ENCODE measurements at places on chromosomes 16 and 17.
A peak's percentile ranks its signal among the peaks of the same experiment; 100 is the strongest.

- no peak for DNase-seq
These were observed 14.3 kb downstream of the VASN start for GRCh38 chr16:4385789-4386450.

DNA sequence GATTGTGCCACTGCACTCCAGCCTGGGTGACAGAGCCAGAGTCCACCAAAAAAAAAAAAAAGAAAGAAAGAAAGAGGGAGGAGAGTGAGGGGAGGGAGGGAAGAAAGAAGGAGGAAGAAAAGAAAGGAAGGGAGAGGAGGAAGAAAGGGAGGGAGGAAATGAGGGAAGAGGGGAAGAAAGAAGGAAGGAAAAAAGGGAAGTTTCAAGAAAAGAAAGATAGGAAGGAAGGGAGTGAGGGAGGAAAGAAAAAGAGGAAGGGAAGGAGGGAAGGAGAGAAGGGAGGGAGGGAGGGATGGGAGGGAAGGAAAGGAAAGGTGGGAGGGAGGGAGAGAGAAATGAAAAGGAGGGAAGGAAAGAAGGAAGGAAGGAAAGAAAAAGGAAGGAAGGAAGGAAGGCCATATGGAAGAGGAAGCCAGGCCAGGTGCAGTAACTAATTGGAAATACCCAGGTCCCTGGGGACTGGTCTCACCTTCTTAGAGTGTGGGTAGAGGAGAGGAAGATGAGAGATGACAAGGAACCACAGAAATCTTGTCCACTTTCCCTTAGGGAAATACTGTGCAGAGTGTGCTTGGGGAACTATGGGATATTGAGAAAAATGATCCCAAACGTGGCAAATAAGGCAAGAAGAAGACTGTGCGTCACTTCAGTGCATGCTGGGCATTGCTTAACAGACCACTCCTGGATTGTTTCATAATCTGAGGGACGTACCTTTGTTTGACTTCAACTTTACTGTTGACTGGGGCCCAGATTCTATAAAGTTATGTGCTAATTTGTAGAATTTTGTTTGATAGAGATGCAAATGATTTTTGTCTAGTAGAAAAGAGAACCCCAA lies 15.1 kb upstream of the CSNK2A2 start:
- DNase-seq = no peak

DNA sequence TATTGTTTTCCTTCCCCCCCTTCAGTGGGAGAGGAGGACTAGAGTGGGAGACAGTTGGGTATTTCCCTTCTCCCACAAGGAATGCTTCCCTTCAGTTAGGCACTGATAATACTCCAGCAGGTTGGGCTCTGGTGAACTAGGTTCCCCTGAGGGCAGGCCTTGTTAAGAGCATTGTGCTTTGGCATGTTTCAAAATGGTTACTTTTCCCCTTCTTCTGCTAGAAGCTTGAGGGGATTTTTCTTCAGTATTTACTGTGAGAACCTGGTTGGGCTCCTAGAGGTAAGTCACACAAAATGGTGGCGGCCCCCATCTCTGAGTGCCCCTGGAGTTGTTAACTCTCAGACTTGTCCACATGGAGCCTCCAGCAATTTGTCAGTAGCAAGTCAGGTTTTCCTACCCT lies 156.2 kb downstream of the CYB561 start:
- no peak for DNase-seq

- DNase-seq = peak; percentile 87
These were observed 627 bp upstream of the TSPOAP1 start for GRCh38 chr17:58329035-58329809.

DNA sequence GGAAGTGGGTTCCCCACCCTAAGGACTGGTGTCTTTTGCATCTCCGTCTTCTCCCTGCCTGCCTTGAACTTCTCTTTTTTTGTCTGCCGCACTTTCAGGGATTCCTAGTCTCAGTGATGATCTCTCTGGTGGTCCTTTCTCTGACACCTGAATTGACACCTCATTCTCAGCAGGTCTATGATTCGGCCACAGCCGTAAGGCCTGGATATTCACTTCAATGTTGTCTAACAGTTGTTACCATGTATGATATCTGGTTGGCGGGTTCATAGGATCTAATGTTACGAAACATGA lies 25.1 kb upstream of the SLC47A1 start:
- no peak for DNase-seq

GRCh38 chr16:25868706-25869370 lies 177.1 kb downstream of the HS3ST4 start:
- no peak for DNase-seq

- no peak for DNase-seq
These were observed 10.9 kb upstream of the KRT222 start for GRCh38 chr17:40675905-40676304.

GRCh38 chr16:14196011-14196410 lies 124.9 kb downstream of the MRTFB start:
- no peak for DNase-seq

GRCh38 chr16:7650431-7650830 lies 317.8 kb downstream of the RBFOX1 start:
- no peak for DNase-seq

DNA sequence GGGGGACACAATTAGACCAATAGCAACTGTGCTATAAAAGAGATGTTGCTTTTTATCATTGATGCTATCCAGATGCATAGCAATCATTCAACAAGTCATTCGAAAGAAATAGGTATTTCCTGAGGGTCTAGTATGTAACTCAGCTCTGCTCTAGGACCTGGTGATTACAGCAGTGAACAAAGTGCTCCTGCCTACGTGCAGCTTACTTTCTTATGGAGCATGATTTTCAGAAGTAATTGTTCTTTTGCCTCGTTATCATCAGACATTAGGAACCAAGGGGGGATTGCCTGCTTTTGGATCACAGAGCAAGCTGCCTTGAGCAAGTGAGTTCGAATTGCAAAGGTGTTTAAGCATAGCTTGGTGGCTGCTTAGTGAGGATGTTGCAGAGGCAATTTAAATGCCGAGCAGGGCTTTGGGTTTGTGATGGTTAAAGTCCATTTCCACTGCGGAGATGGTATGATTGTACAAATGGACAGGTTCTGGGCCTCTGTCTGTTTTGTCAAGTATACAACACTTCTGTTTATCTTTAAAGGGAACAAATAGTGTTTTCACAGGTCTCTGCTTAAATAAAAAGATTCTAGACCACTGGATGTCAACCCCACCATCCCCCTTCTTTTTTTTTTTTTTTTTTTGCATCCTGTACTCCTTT lies 41.5 kb downstream of the WWOX start:
- no peak for DNase-seq

GRCh38 chr17:35799942-35800341 lies 4.5 kb upstream of the MMP28 start:
- DNase-seq = no peak

GRCh38 chr17:61567045-61567802 lies 23.8 kb downstream of the NACA2 start:
- no peak for DNase-seq

DNA sequence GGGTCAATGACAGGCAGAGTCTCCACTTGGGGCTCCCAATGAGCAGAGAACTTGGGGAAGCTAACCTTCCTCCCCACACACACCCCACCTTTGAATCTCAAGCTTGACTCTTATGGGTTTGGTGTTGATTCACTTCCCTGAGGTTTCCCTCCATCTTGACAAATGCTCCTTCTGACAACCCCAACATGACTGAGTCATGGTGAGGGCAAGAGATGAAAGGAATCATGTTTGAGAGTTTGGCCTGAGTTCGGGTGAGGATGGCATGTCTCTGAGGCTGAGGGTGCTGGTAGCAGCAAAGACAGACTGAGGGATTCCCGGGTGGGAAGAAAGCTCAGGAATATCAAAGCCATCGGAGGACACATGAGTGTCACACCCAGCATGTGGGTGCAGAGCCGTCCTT lies 18.7 kb downstream of the KRT9 start:
- DNase-seq = no peak

DNA sequence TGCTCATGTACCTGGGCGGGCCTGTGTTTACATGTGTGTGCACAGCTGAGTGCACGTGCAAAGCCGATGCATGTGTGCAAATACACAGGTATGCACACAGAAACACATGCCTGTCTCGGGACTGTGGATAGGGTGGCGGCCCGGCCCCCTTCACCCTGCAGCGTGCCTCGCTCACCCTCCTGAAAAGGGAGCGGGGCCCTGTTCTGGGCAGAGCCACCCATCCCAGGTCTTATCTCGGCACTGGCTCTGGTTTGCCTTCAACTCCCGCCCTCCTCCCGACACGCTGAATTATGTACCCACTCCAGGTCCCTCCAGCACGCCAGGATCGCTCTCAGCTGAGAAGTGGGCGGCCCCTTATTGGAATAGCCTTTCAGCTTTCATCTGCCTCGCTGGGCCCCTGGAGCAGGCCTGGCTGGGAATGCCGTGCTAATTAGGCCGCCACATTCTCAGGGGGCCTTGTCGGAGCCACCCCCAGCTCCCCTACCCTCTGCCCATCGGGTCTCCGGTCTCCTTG lies 77.8 kb downstream of the RTN4RL1 start:
- no peak for DNase-seq

DNA sequence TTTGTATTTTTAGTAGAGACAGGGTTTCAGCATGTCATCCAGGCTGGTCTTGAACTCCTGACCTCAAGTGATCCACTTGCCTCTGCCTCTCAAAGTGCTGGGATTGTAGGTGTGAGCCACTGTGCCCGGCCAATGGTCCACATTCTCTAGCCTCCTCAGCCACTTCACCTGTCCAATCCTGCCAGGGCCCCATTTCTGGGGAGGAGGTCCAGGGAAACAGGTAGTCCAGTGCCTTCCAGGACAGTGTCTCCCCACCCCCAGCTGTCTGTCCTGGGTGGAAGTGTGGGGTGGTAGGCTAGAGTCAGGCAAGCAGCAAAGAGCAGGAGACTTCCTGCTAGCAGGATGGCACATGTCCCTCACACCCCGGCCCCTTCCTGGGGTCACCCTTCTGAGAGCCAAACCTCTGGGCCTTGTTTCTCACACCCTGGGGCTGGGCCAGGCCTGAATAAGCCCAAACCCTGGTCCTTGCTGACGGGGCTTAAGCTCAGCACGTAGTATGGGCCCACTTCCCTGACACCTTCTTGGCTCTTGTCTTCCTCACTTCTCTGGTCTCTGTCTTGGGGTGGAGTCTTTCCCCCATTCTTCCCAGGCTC lies 5.0 kb downstream of the FHOD1 start:
- DNase-seq = no peak

DNA sequence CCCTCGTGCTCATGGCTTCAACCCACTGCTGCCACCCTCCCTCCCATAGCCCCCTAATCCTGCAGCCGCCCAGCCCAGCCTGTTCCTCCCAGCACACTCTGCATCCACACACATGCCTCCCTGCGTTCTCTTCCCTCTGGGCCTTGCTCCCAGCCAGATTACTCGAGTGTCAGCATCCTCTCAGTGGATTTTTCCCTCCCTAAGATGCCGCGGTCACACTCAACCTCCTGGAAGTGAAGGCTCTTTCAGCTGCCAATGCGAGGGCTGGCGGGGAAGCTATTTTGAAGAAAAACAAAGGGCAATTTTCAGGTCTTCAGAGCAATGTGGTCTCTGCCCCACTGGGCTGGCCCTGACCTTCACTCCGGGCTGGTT lies 23.2 kb upstream of the CACNG5 start:
- DNase-seq = no peak

GRCh38 chr16:7997966-7998365 lies 592.3 kb downstream of the TMEM114 start:
- no peak for DNase-seq

- no peak for DNase-seq
These were observed 708.0 kb upstream of the SOX9 start for GRCh38 chr17:71412803-71413202.

GRCh38 chr17:4490637-4491061 lies 8.0 kb upstream of the SPNS2 start:
- DNase-seq = no peak

DNA sequence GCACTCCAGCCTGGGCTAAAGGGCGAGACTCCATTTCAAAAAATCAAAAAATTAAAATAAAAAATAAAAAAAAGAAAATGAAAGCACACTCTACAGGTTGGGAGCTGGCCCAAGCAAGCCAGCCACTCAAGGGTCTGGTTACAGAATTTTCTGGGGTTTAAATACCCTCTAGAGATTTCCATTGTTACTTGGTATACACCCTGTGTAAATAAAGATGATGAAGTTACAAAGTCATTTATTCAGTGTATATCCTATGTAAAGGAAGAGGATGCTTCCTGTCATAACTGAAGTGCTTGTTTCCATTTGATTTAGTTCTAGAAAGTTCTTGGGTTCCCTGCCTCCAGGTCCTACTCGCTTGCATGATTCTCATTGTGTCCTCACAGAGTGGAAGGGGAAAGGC lies 79.9 kb upstream of the C17orf78 start:
- DNase-seq = no peak

DNA sequence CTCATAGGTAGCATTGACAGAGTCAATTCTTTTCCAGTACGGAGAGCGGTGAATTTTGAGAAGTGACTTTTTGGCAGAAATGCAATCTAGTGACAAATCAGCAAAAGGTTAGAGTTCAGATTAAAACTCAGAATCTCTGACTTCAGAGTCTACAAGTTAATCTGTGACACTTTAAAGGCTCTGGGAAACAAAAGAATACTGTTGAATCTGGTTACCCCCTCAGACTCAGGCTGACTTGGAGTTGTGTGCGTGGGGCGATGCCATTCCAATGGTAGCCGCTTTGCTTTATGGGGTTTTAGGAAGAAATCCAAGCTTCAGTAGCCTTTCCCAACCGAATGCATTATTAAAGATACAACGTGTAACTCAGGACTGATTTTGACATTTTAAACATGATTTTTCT lies 118.2 kb downstream of the CDH13 start:
- no peak for DNase-seq

DNA sequence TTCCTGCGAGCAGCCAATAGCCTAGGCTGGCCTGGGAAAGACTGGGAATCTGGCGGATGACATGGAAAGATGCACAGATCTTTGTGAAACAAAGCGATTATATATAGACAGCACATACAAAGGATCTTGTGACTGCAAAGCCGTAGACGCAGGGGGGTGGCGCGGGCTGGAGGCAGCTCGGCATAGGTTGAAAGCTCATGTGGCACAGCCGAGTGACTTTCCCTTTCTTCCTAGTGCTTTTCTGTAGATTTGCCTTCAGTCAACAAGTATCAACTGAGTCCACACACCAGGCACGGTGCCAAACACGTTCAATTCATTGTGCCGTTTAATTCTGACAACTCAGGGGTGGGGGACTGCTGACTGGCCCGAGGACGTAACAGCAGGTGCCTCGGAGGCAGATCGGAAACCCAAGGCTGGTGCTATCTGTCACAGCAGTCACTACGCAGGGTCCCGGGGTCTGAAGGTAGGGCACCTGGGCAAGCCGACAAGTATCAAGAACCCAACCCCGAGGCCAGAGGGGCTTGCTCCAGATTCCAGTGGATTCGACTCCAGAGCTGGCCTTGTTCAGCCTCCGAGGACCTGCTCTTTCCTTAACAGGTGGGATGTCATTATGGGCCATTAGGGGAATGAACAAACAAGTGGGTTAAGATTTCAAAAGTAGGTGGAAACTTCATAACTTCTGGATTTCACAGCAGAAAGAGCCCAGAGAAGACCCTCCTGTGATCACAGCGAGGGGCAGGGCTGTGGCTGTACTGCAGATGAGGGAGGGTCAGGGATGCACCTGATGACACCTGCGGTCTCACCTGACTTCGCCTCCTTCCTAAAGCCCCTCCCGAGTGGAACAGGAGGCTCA lies 5.9 kb downstream of the PAM16 start:
- DNase-seq = no peak

- no peak for DNase-seq
These were observed 10.9 kb downstream of the CETP start for GRCh38 chr16:56972403-56973293.

- DNase-seq = no peak
These were observed 836 bp upstream of the MMP15 start for GRCh38 chr16:58024486-58025350.
